Activated CD8-positive, alpha-beta memory T cell treated with anti-CD3 and anti-CD28 coated beads for 24 hours (primary cell): ENCODE measurements at places on chromosomes 12 and 14.

- DNase-seq = no peak
Measured at GRCh38 chr14:23626946-23627345, 9.2 kb upstream of the DHRS2 start.

DNA sequence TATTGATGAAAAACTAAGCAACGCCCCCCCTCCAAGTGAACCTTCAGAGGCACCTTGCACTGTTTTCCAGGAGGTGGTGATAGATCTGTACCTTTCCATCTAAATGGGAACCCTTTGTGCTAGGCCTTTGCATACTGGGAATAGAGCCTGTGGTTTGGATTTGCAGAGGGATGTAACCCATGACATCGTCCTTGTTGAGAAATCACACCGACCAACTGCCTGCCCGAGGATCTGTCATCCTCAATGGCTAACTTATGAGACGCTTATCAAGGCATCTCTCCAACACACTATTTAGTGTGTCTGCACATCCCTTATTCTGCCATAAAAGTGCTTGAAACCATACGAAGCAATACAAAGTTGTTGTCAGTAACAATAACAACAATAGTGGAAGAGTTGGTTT lies 22.9 kb downstream of the NTN4 start:
- no peak for DNase-seq

DNA sequence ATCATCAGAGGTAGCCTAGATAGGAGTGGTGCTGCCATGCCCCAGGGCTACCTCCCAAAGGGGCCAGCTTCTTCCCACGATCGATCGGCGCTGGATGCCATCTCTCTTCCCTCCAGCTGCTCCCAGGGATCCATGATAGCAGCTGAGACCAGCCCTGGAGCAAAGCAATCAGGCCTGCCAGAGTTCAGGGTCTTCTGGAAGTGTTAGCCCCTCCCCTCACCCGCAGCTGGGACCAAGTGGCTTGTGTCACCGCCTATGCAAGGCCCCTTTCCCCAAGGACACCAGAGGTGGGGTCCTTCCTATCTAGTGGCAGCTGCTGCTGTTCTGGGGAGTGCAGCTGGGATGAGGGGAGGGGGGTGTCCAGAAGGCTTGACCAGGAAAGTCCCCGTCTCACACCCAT lies 87.0 kb downstream of the IRF2BPL start:
- no peak for DNase-seq

- no peak for DNase-seq
Measured at GRCh38 chr14:76958980-76959710, 69.4 kb downstream of the IRF2BPL start.
